ENCODE measurements at places on chromosomes 16 and 17. TPM values are rescaled to one million over a fixed set of nuclear protein-coding genes. Genes with fewer than 3 reads are reported as not detected.

GP1BA gene
- not detected for total RNA-seq

MAP2K6 gene
- total RNA-seq = 4.4 TPM

ZNF785 gene
- 11.0 TPM for total RNA-seq

C16orf89 gene
- not detected for total RNA-seq

NDRG4 gene
- total RNA-seq = 97.2 TPM

CCL16 gene
- not detected for total RNA-seq

CD300LB gene
- total RNA-seq = 1.3 TPM

HS3ST6 gene
- 123 TPM for total RNA-seq

SEPTIN1 gene
- total RNA-seq = 0.91 TPM

PDIA2 gene
- 0.45 TPM for total RNA-seq

MT1X gene
- 2,410 TPM for total RNA-seq

MSLN gene
- total RNA-seq = not detected

TBC1D3C gene
- not detected for total RNA-seq

C17orf100 gene
- total RNA-seq = 0.89 TPM

TBC1D3K gene
- total RNA-seq = not detected

BIRC5 gene
- total RNA-seq = 6.7 TPM

KRTAP4-1 gene
- 2.1 TPM for total RNA-seq

PPY gene
- total RNA-seq = not detected

MYH3 gene
- total RNA-seq = 1.5 TPM

RPTOR gene
- 33.3 TPM for total RNA-seq

LUC7L3 gene
- total RNA-seq = 31.6 TPM

MYH8 gene
- total RNA-seq = not detected

GPR179 gene
- total RNA-seq = not detected

C16orf74 gene
- 6.9 TPM for total RNA-seq

EFTUD2 gene
- total RNA-seq = 69.2 TPM

ALOX12B gene
- total RNA-seq = 246 TPM

PRR15L gene
- total RNA-seq = 14.9 TPM

TMEM101 gene
- 48.0 TPM for total RNA-seq

AANAT gene
- total RNA-seq = not detected

GRIN2A gene
- 1.7 TPM for total RNA-seq

KRTAP16-1 gene
- 5.9 TPM for total RNA-seq

CMTM2 gene
- not detected for total RNA-seq

PYDC1 gene
- 17.5 TPM for total RNA-seq

CMTM1 gene
- not detected for total RNA-seq

KRT32 gene
- total RNA-seq = not detected

VTN gene
- total RNA-seq = not detected

CD300LG gene
- total RNA-seq = 6.2 TPM

ASGR1 gene
- 1.3 TPM for total RNA-seq

PDE6G gene
- not detected for total RNA-seq

GSDMA gene
- 271 TPM for total RNA-seq

ANKRD13B gene
- 9.3 TPM for total RNA-seq

TM4SF5 gene
- not detected for total RNA-seq

NPIPA2 gene
- total RNA-seq = 0.57 TPM

APOH gene
- not detected for total RNA-seq

CDH1 gene
- 185 TPM for total RNA-seq

CCL4 gene
- total RNA-seq = 0.29 TPM

SENP3 gene
- total RNA-seq = 39.5 TPM

Data from lower leg skin (tissue), 4 donors.